ENCODE measurements at places on chromosomes 7 and 10.

DNA sequence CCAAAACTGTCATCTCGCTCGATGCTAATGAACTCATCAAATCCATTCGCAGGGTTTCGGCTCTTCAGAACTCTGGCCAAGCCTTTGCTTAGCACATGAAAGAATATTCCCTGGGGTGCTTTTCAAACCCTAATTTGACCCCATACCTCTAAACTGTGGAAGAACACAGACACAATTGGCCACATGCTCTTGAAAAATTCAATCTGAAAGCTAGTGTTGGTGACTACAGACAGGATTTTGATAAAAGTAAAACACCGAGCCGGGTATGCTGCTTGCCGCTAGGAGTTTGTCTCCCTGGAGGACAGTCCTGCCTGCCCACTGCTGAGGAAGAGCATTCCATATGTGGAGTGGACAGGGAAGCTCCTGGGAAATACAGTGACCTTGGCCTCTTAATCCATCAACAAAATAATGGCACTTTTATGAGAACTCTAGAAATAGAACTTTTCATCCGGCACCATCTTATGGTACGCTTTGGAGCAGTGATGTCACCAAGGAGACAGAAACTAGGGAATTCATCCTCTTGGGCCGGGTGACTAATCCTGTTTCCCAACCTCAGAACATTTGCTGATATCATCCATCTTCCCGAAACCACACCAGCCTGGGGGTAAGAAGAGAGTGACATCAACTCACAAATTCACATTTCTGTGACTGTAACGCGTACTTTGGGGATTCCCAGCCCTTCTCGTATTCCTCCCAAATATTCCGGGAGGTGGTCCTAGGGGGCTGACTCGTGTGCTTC lies 34.2 kb downstream of the MTURN start:
- no peak for DNase-seq

DNA sequence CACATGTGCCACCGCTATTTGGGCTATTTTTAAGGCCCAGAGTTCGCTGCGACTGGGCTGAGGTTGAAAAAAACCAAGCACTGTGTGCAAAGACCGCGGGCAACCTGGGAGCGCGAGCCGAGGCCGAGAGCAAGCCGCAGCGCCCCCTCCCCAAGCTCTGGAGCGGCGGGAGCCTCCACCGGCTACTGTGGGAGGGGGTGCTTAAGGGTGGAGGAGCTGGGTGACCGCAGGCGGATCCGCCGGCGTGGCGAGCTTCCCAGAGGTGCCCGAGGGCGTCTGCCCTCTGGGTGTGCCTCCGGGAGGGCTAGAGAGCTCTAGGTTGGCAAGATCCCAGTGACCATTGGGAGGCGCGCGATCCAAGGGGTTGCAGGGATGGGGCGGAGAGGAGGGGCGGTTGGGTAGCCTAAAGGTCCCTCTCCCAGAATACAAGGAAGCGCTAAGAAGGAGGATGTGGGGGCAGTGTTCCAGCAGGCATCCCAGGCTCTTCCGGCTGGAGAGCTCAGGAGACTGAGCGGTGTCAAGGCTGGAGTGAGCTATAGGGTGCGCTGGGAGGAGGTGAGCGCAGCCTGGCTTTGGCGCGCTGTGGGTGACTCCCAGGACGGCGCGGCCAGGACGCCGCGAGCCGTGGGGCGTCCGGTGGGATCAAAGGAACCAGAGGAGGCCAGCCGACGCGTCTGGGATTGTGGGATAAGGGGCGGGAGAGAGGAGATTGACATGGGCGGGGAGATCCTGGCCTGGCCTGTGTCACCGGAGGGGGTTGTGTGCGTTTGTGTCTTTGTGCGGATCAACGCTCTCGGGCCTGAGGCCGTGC lies 8.0 kb downstream of the DLX5 start:
- DNase-seq, result no peak

DNA sequence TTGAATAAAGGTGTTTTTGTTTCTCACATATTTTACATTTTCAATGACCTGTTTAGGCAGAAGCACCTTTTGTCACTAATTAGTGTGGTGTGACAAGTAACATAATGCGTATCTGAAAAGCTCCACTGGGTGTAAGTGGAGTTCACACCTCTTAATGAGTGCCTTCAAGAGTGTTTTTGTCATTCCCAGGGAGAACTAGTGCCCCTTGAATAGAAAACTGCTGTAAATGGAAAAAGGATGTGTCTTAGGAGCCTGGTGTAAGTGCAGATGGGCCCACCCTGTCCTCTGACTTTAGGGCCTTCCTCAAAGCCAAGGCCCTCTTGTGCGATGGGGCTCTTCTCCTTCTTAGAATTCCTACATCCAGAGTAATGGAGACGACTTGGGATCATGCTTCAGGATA lies 170.0 kb downstream of the MGMT start:
- DNase-seq, result no peak

GRCh38 chr10:87685832-87686574 lies 26.3 kb downstream of the PAPSS2 start:
- DNase-seq, result no peak

DNA sequence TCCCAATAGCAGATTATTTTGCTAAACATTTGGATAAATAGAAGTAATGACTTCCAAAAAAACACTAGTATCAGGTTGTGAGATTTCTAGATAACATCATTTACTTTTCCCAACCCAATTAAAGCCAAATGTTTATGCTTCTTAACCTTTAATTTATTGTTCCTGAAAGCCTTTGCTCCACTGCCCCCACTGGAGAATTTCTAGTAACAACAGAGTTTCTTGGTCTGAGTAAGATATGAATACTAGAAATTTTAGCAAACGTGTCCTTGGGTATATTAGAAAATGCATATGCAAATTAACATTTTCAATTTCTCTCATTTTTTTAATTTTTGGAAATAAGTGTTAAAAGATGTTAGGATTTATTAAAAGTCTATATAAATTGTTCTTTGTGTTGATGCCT lies 958.0 kb upstream of the PHF14 start:
- no peak for DNase-seq

- no peak for DNase-seq
These were observed at the start of gene RBM20 for GRCh38 chr10:110643653-110644597. TSS of gene RBM20 (plus strand) at chr10:110644336. CDS start at chr10:110644455, 119 bp downstream.

DNA sequence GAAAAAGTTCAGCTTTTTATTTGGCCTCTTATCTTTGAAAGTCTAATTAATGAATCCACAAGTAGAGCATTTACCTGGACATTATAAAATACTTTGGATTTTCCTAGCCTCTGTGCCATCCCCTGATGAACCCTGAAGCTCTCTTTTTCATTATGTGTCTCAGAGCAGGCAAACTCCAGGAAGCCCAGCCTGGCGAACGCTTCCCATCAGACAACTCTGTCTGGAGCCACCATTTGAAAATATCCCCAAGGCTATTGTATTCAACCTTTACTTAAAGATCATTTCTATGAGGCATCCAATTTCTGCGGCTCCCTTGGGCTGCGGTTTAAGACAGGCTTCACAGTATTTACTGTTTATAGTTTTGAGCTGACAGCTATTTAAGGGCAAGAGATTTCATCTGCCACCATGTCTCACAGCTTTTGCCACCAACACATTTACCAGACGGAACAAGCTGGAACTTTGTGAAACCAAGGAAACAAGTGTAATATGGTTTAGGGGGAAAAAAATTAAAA lies 257.2 kb upstream of the GLI3 start:
- no peak for DNase-seq

DNA sequence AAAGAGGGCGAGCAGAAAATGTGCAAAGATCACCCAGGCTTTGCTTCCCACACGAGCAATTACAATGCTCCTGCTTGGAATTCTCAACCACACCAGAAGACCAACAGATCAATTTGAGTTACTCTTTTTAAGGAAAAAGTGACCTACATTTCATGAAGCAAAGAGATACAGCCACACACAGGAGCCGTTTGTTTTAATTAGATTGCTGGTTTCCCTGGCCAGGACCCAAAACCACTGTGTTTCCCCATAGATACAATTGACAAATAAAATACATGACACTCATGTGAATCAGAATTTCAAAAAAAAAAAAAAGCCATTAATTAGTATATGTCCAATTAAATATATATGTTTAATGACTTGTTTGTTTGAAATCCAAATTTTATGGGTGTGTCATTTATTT lies 458.3 kb downstream of the PLXDC2 start:
- DNase-seq, result no peak

DNA sequence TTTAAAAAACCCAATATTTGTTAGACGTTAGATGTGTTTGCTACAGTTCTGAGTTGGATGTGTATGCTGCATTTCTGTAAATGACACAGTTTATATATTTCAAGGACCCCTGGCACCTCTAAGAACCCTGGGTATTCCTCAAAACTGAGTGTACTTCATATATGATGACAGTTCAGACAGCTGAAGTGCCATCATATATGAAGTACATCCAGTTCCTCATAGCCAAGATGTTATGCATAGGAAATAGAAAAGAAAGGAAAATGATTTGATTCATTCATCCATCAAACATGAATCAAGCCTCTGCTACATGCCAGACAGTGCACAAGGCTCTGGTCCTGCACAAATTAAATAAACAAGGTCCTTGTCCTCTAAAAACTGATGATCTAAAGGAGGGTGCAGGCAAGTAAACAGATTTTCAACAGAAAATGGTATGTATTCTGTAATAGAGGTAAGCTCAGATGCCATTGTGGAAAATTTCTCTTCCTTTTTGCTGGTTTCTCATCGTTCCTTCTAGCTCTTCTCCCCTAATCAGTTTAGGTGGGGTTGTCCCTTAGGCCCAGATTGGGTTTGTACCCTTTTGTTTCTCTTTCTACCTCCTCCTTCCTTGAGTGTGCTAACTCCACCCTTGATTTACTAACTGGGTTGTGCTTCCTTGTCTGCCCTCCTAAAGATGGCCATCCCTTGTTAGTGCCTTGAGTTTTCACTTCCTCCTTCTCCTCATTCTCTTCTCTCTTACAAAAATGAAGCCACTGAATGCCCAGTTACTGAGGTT lies 25.3 kb upstream of the SMIM30 start:
- no peak for DNase-seq

DNA sequence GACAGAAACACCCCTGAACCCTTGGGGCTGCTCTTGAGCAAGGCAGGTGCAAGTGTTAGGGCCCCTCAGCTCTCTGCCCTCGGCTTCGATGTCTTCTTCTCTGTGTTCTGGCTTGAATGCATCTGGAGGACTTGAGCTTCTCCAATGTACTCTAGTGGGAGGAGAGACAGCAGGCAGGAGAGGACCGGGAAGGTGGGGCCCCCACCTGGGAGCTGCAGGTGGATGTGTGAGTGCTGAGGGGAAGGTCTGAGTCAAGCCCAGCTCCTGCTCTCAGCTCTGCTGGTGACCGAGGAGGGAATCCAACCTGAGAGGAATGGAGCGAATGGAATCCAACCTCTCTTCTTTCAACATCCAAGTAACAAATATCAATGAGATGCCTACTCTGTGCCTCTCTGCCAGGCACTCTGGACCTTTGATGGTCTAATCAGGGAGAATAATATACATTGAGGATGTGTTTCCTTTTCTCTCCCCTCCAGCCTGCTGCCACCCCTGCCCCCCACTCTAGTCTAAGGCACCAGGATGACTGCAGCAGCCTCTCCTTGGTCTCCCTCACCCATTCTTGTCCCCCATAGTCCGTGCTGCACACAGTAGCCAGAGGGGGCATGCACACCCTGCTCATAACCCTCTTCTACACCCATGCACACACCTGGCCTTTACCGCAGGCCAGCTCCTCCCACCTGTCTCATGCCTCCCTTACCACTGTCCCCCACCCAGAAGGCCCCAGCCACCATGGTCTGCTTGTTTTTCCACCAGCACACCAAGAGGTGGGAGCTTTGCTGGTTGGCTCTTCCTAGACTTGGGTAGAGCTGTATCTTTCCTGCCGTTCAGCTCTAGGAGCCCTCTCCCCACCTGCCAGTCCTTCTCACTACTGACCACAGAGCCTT lies 13.6 kb downstream of the TBATA start:
- DNase-seq, result no peak

DNA sequence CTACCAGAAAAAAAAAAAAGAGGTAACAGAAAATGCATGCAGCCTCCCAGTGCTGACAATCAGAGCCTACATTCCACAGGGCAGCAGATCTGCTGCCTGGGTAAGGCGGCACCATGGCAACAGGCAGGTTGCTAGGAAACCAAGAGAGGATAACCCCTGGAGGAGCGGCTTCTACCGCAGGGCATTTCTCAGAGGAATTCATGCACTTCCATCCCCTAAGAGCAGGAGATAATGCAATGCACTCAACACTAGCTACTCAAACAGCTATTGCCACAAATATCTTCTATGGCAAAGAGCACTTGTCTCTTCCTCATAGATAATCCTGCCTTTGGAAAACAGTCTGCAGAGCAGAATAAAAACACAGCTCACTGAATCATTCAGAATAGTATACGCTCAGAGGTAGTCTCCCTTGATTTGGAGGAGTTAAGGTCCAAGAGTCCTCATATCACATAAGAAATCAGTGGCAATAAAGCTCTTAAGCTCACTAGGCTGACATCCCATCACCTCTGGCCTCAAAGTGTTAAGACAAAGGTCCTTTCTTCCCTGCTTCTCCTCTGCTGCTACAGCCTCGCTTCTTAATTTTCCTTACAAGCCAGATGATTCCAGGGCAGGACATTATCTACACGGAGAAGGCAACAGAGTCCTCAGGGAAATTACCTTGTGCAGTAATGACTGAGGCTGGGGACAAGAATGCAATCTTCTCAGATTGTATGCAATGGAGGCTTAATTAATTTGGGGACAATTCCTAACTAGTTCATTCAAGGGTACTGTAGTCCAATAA lies 10.7 kb downstream of the PSAP start:
- DNase-seq, result no peak

GRCh38 chr10:100890673-100891317 lies 22.0 kb upstream of the SLF2 start:
- no peak for DNase-seq

DNA sequence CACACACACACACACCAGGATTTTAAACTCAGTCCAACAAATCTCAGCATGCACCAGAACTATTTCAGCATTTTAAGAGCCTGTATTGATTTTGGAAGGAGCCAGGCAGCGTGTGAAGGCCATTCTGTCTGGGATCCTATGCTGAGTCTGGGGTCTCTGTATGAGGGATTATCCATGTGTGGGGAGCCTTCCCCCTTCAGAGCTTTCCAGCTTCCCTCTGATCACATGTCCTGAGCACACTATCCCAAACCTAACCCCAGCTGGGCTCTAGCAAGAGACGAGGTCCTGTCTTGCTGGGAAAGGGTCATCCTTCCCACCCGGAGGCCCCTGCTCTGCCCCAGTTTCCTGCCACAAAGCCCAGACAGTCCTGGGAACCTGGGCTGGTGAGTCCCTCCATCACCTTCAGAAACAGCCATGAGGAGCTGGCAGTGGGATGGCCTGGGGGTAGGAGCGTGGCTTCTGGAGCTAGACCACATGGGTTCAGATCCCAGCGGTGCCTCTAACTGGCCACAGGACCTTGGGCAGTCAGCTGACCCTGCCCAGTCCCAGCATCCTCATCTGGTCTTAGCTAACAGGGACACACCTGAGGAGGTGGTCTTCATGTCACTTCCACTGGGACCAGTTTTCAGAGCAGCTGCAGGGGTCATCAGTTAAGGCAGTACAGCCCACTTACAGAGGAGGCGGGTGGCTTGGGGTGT lies 79.6 kb upstream of the RET start:
- no peak for DNase-seq

DNA sequence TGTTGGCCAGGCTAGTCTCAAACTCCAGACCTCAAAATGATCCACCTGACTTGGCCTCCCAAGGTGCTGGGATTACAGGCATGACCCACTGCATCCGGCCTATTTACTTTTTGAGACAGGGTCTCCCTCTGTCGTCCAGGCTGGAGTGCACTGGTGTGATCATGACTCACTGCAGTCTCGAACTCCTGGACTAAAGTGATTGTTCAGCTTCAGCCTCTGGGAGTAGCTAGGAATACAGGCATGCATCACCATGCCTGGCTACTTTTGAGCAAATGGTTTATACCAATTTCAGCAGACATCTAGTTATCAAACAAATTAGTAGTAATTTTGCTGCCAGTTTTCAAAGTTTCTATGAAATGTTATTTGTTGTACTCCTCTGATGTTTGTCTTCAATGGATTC lies 2.2 kb upstream of the WAC start:
- DNase-seq, result no peak

Data from T-helper 9 cell (primary cell).